Hematopoietic multipotent progenitor cell treated with erythropoietin and hydrocortisone succinate and interleukin-3 and kit ligand, for 4 days (in vitro differentiated cells): ENCODE measurements at places on chromosomes 12 and 14.

DNA sequence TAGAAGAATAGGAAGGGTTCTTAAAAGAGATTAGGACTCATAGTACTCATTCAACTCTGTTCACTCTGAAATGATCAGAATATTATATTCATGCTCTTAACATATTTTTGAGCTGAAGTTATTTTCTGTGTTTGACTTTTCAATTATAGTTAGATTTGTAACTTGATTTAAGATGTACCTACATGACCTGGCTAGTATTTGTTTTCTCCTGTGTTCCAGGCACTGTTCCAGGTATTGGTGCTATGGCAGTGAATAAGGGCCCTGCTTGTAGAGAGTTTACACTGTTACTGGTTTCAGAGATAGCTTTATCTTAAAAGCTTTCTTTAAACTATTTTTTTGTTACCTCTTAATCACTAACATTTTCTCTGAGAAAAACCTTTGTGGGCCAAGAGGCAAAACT, 19.1 kb upstream of the SLC17A8 start:
- no peak for DNase-seq

DNA sequence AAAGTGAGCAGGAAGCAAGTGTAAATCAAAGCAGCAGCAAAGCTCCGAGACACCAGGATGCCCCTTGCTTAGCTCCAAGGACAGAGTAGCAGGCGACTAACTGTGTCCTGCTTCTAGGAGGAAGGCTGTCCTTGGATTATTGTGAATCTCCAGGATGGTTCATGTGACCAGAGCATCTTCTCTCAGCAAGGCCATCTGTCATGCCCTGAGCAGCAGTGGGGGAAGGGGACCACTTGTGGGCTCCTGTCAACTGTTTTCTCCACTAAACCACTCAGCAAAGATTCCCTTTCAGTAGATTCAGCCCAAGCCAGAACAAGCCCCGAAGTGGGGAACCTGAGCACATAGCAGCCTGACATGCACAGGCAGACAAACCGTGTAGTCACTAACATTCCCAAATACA, 19.4 kb downstream of the MAP3K9 start:
- DNase-seq, result no peak

- DNase-seq, result no peak
Observed at GRCh38 chr12:16369156-16369555, 21.7 kb downstream of the MGST1 start.

GRCh38 chr12:24944601-24944975, 4.3 kb downstream of the BCAT1 start:
- DNase-seq, result no peak

- DNase-seq, result no peak
Observed at GRCh38 chr14:100898465-100898864, 5.1 kb downstream of the RTL1 start.

DNA sequence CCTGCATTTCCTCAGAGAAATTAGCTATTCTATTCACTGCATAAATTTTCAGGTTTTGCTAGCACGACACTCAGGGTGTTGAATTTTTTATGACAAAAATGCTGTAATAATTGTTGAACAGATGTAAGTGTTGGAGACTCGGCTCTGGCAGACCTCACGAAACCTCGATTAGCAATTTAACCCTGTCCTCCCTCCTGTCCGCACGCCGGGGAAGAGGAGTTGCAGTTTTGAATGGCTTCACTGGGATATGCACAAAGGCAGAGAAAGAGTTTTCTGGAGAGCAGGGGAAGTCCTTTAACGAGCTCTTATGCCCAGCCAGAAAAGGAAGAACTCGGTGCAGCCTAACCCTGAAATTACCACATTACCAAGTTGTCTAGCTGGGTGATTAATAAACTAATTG, 661.1 kb downstream of the VRK1 start:
- DNase-seq, result no peak

GRCh38 chr14:104442107-104442551, 137.4 kb upstream of the C14orf180 start:
- no peak for DNase-seq

DNA sequence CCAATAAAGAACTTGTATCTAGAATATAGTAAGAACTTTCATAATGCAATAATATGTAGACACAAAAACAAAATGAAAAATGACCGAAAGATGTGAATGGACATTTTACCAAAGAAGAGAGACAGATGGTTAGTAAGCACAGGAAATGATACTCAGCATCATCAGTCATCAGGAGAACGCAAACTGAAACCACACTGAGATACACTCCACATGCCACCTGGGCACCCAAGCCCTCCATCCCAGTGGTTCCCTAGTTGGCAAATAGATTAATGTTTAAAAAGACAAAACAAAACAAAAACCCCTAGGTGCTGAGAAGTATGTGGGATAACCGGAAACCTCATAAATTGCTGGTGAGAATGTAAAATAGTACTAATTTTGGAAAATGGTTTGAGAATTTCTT, 26.8 kb upstream of the VPS33A start:
- DNase-seq, result no peak

GRCh38 chr12:116262741-116263140, 14.8 kb downstream of the MED13L start:
- no peak for DNase-seq

GRCh38 chr12:4870423-4870822, 39.3 kb upstream of the KCNA1 start:
- DNase-seq, result no peak

DNA sequence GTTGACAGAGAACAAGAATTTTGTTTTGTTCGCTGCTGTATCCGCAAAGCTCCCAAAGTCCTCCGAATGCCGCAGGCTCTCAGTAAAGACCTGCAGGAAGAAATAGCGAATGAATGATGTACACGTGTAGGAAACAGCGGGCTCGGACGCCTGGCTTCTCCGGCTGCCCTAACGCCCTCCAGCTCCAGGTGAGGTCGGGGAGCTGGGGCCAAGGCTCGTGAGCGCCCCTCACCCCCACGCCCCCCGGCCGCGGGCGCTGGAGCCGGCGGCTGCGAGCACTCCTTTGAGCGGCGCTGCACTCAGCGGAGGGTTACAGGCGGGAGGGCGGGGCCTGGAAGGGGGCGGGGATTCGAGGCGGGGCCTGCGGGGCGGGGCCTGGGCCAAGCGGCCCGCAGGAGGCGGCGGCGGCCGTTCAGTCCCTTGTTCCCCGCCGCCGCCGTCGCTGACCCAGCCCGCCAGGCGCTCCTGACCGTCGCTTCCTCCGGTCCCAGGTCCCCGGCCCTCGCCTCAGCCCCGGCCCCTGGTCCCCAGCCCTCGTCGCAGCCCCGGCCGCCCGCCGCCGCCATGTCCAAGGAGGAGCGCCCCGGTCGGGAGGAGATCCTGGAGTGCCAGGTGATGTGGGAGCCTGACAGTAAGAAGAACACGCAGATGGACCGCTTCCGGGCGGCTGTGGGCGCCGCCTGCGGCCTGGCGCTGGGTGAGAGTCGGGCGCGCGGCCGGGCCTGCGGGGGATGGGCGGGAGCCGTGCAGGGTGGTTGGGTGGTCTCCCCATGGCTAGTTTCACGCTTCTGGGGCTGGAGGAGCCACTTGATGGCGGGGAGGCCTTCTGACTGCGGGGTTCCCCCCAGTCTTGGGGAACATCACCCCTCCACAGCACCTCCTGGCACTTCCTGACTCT, at the start of gene AACS:
AACS (plus strand) TSS at position 415 of the 898 bp plus-strand sequence; CDS start at position 565, 150 bp downstream.
- DNase-seq, result peak; percentile 88

DNA sequence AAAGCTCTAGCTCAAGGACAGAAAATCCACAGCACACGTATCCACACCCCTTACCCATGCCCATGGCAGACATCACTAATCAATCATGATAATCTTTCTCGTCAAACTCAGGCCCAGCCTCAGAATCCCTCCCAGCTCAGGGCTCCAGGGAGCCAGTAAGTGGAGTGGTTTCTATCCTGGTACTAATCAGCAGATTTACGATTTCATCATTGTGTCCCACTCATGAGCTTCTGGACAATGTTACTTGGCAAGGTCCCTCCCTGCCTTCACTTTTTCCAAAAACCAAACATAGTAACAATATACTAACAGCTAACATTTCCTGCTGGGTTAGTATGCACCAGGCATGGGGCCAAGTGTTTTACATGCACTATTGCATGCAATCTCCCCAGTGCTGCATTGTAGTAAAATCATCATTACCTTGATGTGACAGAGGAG, 45.8 kb upstream of the NCOR2 start:
- no peak for DNase-seq

GRCh38 chr12:115097416-115097815, 413.4 kb upstream of the TBX3 start:
- no peak for DNase-seq

DNA sequence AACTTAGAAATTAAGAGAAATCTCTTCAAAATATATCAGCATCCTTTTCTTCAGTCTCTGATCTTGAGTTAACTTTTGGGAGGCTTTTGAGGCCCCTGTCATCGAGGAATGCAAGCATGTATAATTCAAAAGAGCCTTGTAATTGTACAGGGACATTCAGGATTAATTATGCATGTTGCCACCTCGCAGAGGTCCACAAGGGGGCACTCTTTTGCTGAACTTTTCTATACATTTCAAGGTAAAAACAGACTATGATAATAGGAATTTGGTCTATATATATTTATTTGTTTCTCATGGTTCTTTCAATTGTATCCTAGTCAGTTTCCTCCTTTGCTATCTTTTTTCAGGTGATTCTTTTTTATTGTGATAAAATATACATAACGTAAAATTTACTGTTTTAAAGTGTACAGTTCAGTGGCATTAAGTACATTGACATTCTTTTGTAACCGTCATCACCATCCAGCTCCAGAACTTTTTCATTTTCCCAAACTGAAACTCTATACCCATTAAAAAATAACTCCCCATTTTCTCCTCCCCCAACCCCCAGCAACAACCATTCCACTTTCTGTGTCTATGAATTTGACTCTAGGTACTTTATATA, 47.0 kb upstream of the SLC2A13 start:
- peak; percentile 76 for DNase-seq

- peak; percentile 15 for DNase-seq
Observed at GRCh38 chr12:19431407-19432308, 7.6 kb upstream of the AEBP2 start.

GRCh38 chr12:76201316-76201715, 116.8 kb upstream of the NAP1L1 start:
- DNase-seq, result no peak

DNA sequence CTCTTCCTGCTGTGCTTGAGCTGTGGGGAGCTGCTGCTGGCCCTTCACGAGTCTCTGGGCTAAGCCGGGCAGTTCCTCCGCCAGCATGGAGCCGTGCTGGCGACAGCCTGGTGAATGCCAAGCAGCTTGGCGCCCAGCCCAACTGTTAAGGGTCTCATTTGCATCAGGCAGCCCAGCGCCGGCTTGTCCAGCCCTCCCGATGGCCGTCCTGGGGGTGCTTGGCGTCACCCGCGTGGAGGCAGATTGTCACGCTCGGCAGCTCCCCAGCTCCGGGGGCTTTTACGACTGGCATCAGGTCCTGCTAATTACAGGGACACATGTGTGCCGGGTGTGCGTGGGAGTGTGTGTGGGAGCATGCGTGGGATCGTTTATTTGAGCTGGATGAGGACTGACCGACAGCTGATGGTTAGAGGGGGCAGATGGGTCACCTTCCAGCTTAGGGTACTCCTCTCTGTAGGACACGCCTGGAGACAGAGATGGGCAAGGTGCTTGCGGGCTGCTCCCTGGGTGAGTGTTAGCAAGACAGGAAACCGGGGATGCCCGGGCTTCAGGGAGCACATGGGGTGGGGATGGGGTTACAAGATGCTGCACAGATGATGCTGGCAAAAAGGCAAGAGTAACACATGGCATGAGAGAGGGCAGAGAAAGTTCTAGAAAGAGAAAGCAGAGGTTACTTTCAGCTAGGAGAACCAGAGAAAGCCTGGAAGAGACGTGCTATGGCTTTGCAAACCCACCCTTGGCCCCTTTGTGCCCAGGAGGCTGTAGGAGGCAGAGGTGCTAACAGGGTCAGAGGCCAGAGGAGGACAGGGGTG, 64.1 kb downstream of the KIF26A start:
- no peak for DNase-seq

DNA sequence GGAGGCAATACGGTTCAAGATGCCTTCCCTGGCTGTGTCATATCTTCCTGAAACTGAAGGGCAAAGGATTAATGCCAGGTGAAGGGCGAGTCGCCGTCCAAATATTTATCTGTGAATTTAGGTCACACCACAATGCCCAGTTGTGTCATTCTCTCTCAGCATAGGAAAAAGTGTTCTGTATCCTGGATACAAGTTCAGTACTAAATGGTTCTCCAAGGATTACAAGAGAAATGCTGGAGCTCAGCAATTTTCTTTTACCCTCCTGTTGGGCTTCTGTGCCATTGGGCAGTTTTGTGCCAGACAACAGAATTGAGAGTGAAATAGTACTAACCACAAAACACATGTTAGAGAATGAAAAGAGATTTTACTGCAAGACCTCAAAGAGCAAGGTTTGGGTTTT, 493.9 kb downstream of the EGLN3 start:
- no peak for DNase-seq

GRCh38 chr14:89121968-89122620, 294.9 kb downstream of the FOXN3 start:
- peak; percentile 12 for DNase-seq

DNA sequence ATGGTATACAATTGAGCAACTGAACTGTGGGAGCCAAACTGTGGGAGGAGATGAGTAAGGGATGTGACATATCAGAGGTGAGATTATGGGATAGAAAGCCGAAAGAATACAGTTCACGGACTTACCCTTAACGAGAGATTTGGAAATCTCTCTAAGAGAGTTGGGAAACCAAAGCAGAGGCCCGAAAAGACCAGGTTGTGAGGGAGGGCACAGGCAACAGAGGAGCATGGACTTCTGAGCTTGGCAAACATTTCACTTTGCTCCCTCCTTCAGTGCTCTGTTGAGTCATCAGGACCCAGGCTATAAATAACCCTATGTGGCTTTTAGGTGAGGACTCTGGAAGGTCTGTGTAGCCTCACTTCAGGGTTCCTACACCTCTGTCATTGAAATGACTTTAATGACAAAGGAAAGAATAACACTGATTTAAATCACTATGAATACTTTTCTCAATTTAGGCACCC, 120.6 kb downstream of the TGFB3 start:
- no peak for DNase-seq

DNA sequence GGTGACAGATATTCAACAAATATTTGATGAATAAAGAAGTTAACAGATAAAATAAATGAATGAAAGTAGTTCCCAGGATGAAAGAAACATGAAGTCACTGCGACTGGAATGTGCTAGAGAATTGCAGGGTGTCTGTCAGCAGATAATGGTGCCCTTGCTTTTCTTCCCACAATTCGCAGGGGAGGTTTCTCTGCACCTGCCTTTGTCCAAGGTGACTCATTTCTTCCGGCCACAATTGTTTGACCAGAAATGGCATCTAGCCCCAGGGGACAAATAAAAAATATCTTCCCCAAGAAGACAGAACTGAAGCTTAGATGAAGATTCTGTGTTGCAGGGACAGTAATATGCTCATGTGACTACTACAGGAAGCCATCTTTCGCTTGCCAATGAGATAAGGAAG, 316.1 kb upstream of the TBX3 start:
- DNase-seq, result no peak

DNA sequence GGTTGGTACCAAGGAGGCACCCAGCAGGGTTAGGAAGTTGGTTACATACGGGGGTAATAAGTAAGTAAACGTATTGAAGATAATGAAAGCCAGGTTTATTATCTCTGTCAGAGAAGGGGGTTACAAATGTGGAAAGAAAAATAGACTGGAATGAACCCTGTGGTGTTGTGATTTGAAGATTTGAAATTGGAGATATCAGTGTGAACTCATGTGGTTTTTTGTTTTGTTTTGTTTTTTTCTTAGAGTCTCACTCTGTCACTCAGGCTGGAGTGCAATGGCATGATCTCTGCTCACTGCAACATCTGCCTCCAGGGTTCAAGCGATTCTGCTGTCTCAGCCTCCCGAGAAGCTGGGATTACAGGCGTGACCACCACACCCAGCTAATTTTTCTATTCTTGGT, 14.1 kb upstream of the SLC25A3 start:
- DNase-seq, result no peak

GRCh38 chr12:47991106-47992061, 12.9 kb downstream of the COL2A1 start:
- DNase-seq, result no peak

GRCh38 chr12:15858353-15858752, 23.8 kb upstream of the STRAP start:
- DNase-seq, result peak; percentile 40
